Eye (tissue), 1 donor: ENCODE measurements at places on chromosomes 2 and 18.

GRCh38 chr18:434410-434809, 66.1 kb downstream of the COLEC12 start:
- DNase-seq = peak; percentile 62

DNA sequence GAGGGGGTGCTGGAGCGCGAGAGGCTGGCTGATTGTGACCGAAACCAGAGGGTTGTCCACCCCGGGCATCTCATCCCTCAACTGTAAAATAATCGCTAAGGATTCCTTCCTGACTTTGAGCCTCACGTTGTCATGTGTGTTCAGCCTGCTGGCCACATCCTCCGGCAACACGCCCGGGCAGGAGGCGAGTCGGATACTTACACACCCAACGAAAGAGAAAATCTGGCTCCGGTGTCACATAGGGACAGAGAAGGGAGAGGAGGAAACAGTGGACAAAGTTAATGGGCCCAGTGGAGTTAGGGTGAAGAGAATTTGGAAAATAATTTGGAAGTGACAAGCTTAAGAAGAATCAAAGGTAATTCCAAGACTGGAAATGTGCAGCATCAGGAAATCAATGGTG, 2.4 kb downstream of the TLX2 start:
- DNase-seq = no peak

DNA sequence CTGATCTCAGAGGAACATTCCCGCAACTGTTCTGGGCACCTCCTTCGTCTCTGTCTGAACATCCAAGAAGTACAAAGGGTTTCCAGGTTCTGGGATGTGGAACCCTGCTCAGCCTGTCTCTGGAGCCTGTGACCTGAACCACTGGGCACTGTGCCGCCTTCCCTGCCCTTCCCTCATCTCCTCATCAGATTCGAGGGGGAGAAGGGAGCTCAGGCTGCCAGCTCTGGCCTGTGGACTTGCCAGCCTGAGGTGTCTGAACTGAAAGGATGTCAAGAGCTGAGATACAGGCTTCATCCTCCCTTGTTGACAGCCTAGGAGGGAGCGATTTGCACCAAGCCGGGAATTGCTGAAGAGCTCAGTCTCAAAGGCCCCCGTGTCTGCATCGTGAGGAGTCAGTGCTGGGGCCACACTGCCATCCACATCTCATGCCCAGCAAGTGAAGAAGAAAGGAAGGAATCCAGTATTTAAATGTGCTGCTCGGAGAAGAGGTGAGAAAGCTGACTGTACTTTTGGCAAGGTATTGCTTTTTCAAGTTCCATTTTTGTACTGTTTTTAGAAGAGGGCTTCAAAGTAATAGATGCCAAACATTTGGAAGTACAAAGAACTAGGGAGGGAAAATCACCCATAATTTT, 12.6 kb downstream of the NEU2 start:
- no peak for DNase-seq

DNA sequence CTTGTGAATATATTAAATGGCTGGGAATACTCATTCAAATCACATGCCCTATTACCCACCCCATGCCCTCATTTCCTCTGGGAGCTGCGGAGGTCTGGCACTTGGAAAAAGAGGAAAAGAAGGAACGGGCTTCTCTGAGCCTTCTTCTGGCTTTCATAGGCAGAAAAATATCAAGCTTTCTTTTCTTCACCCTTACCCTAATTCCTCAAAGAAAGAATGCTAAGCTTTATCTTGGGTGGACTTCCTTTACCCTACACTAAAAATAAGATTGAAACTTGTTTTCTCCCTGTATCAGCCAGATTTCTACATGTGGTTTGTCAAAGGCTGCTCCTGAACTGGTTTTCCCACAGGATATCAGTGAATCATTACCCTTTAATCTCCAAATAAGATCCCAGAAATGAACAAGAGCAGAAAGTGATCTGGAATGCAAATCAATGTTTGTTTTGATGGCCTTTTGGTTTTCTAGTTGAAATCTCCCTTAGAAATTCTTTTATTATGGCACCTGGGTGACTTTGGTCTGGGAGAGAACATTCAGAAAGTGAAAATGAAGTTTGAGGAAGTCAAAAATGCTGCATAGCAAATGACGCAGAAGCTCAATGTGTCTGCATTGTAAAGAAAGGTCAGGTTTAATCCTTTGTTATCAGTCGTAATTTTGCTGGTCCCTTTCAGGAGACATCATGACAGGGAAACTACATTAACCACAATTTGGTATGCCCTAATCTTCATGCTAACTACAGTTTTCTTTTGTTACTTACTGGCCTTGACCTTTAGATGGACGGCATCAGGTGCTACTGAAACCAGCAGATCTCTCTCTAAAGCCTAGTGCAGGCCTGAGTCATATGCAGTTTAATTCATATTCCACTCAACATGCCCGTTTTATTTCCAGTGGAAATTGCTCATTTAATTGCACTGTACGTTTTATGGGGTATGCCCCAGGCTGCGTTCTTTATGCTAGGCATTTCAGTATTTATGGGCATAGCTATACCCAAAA, 46.6 kb upstream of the HNRNPA3 start:
- peak; percentile 85 for DNase-seq

DNA sequence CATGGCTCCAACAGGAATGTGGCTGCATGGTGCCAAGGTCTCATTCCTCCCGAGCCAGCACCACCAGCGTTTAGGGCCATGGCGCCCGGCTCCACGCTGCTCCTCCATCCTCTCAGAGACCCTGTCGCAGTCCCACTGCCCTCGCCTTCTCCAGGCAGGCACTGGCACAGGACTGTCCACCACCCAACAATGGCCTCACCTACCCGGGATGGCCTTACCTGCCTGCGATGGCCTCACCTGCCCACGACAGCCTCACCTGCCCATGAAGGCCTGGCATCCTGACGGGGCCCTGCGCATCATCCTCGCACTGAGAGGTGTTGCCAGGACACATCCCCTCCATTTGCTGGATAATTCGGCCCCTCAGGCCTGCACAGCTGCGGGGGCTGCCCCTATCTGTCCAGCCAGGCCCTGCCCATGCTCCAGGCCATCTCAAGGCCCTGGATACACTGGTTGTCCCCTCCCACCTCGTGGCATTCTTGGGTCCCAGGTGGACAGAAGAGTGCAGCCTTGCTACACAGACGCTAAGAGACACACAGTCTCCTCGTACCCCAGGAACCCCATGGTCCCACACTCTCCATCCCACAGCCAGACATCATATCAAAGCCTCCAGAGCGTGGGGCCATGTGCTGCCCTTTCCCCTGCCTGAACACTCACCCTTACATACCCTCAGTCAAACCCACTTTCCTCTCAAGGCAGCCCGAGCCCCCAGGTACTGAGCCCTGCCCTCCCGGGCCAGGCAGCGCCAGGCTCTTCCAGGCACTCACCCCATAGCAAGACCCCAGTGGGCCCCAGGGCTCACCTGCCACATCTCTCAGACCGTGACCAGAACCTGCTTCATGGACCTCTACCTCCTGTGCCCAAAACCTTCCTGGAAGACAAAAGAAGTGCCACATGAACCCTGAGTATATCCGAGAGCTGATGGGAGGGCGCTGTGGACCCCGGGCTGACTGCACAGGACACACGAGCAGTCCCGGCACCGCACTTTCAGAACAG, 268.6 kb downstream of the EIPR1 start:
- no peak for DNase-seq
